ENCODE measurements at places on chromosomes 13 and 19. TPM values are rescaled to one million over a fixed set of nuclear protein-coding genes. Genes with fewer than 3 reads are reported as not detected.

CEACAM6 gene
- total RNA-seq: not detected

HOMER3 gene
- 101 TPM for total RNA-seq

BEST2 gene
- not detected for total RNA-seq

C3 gene
- 0.32 TPM for total RNA-seq

ZNF556 gene
- not detected for total RNA-seq

SHISA7 gene
- not detected for total RNA-seq

TPTE2 gene
- not detected for total RNA-seq

GGACT gene
- total RNA-seq: 5.9 TPM

GFY gene
- total RNA-seq: not detected

LYL1 gene
- 99.7 TPM for total RNA-seq

VSIG10L gene
- under 0.01 TPM for total RNA-seq

TGFBR3L gene
- total RNA-seq: 2.3 TPM

FLT1 gene
- total RNA-seq: 328 TPM
